ENCODE measurements at places on chromosomes 5 and 9. TPM values are rescaled to one million over a fixed set of nuclear protein-coding genes. Genes with fewer than 3 reads are reported as not detected.
A peak's percentile ranks its signal among the peaks of the same experiment; 100 is the strongest.

Gene LCN15
- not detected for total RNA-seq

Gene CCDC180
- total RNA-seq: 1.1 TPM

DNA sequence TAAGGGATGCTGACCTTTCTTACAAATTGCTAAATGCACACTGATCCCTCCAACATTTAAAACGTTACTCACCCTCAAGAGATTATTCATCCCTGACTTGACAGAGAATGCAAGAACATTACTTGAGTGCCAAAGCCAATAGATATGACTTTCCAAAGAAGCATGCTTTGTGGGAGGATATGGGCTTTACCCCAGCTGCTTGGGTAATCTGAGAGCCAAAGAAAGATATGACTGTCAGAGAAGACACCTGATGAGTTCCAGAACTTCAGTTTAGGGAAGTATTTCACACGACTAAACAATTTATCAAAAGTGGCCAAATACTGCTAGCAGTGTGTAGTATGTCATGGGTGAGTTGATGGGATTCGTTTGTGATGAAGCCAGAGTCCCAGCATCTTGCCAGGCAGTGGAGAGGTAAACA lies 7.4 kb upstream of the SPDL1 start:
- DNase-seq: no peak

DNA sequence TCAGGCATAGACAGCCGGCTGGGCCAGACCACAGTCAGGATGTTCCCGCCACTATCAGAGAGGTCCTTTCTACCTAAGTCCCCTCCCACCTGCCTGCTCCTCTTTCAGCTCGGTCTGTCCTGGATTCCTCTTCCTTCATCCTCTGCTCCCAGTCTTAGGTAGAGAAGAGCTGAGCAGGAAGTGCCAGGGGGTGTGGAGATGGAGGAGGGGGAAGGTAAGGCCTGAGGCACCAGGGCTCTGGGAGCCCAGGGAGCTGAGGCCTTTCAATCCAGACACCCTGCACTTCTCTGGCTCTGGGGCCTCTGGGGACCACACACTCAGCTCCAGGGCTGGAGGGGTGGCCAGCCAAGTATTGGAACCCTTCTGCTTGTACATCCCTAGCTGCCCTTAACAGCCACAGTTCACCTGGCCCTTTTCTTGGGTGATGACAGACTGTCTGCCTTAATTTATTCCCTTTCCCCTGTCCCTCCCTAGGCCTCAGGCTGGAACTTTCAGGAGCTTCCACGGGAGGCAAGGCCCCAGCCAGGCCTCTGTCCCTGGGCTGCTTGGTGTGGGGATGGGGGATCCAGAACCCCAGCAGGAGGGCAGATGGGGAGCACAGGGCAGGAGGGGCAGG lies 15.6 kb downstream of the IRF1 start:
- DNase-seq: peak; percentile 3

GRCh38 chr9:19992556-19992955 lies 203.7 kb upstream of the SLC24A2 start:
- no peak for DNase-seq

GRCh38 chr5:8949908-8950307 lies 596.0 kb downstream of the SEMA5A start:
- DNase-seq: no peak

DNA sequence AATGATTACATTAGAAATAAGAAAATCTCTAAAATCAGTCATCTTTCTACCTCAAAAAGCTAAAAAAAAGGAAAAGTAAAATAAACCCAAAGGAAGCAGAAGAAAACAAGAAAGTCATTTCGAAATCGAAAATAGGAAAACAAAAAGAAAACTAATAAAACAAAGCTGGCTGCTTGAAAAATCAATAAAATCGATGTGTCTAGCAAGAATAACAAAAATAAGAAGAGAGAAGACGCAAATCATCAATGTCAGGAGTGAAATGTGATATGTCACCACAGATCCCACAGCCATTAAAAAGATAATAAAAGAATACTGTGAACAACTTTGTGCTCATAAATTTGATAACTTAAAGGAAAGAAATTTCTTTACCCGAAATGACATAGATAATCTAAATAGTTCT lies 218.1 kb upstream of the S1PR3 start:
- no peak for DNase-seq

DNA sequence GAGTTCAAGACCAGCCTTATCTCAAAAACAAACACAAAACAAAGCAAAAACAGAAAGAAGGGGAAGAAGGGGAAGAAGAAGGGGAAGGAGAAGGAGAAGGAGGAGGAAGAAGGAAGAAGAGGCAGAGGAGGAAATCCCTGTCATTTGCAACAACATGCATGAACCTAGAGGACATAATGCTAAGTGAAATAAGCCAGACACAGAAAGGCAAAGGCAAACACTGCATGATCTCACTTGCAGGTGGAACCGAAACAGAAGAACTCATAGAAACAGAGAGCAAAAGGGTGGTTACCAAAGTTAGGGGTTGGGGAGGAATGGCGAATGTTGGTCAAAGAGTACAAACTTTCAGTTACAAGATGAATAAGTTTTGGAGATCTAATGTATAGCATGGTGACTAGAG lies 135.4 kb downstream of the UGCG start:
- no peak for DNase-seq

- DNase-seq: no peak
These were observed 91.0 kb upstream of the ALDH1B1 start for GRCh38 chr9:38301376-38302106.

GRCh38 chr5:146862641-146863040 lies 15.9 kb downstream of the PPP2R2B start:
- DNase-seq: no peak

GRCh38 chr5:54769072-54769471 lies 216.3 kb downstream of the ESM1 start:
- no peak for DNase-seq

DNA sequence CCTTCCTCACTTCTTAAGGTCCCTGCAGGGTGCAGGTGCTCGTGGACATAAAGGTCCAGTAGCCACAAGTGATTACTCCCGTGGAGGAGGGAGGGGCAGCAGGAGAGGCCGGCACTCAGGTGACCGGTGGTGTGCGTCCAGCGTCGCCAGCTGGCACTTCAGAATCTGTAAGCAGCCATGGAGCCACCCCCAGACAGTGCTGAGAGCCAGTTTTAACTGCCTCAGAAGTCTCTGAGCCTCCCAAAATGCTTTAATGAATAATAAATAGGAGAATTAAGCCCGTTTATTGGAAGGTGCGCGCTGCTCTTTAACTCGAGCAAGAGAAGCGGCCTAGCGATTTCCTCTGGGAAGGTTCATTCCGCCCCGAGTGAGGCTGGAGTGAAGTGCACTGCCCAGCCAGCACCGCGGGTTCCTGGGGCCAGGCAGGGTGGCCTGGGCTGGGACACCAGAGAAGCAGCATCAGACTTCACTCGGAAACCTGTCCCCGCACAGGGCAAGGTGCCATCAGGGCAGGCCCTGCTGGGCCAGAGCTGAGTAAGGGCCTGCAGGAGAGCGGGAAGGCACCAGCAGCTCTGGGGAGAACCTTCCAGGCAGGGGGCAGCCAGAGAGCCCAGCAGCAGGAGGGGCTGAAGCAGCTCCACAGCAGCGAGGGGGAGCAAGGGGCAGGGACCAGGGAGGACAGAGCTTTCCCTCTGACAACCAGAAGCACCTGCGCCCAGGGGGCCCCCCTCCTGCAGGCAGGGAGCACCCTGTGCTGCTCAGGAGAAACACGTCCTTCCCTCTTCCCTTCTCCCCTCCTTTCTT lies 61.2 kb downstream of the VAV2 start:
- no peak for DNase-seq

GRCh38 chr5:173917788-173918786 lies 29.9 kb downstream of the CPEB4 start:
- peak; percentile 46 for DNase-seq
